GM10248 (cell line): ENCODE measurements at places on chromosomes 13 and 19.

DNA sequence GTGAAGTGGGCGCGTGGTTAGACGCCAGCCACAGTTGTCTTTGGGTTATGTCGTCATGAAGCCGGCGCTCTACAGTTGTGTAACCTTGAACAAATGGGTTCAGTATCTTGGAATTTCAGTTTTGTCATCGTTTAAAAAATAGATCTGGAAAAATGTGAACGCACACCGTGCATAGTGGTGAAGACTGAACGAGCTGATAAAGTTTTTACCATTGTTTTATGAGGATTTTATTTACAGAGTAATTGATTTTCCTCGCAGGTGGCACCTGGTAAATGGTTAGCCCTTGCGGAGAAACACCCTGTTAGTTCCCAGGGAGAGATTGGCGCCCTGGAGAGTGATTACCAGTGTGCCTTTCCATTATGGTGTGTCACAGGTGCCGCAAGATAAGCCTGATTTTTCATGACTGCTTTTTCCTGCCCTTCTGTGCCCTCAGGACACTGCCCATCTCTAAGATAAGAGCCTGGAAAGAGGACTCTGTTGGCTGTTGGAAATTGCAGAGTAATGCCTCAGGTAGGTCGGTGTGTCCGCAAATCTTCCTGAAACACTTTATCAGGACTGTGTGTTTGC lies 577 bp downstream of the ZNF181 start:
- DNase-seq = no peak

DNA sequence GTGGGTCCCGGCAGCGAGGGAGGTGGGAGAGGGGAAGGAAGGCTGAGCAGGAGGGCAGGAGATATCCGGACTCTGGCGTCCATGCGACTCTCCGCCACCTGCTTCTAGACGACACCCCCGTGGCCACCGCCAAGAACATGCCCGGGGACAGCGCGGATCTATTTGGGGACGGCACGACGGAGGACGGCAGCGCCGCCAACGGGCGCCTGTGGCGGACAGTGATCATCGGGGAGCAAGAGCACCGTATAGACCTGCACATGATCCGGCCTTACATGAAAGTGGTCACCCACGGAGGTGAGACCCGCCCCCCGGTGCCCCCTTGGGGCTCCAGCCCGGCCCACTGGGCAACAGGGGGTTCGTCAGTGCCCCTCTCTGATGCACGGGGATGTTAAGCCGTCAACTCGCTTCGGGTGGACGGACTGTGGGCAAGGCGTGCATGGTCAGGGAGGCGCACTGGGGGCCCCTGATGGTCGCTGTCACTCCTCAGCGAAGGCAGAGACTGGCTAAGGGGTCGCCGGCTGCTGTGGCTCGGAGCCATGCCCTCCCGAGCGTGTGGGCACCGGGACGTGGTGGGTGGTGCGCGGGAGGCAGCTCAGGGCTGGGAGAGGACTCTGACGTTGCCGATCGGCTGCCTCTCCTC lies 25.1 kb upstream of the NMRK2 start:
- no peak for DNase-seq

DNA sequence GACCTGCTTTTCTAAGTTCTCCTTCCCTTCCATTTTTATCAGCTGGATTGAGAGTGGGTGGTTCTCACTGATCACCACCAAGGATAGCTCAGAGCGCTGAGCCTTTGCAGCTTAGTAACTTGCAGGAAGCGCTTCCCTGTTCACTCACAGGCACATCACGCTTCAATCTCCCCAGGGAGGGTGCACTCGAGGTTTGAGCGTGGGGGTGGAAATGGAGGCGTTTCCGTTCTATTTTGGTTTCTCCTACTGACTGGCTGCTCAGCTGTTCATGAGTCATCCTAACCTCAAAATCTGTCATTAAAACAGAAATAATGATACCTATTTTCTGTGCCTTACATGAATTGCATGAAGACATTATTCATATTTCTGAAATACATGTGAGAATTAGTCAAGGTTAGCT lies 292.1 kb downstream of the SPRY2 start:
- DNase-seq = peak; percentile 56

- DNase-seq = no peak
Measured at GRCh38 chr19:51693260-51693659, at the start of gene SPACA6. TSS of gene SPACA6 (plus strand) at chr19:51693330. CDS start at chr19:51693527, 197 bp downstream.

GRCh38 chr13:59946944-59947343 lies 216.8 kb downstream of the DIAPH3 start:
- DNase-seq = no peak
